Stimulated activated CD8-positive, alpha-beta memory T cell treated with anti-CD3 and anti-CD28 coated beads, Interleukin-4, amount 100 ng/mL, for 24 hours (primary cell): ENCODE measurements at places on chromosomes 12 and 14.

GRCh38 chr12:170371-171225 is 43.4 kb downstream of the SLC6A12 start:
- no peak for DNase-seq

- DNase-seq, result no peak
Observed at GRCh38 chr14:98293576-98293975, 978.4 kb downstream of the BCL11B start.

DNA sequence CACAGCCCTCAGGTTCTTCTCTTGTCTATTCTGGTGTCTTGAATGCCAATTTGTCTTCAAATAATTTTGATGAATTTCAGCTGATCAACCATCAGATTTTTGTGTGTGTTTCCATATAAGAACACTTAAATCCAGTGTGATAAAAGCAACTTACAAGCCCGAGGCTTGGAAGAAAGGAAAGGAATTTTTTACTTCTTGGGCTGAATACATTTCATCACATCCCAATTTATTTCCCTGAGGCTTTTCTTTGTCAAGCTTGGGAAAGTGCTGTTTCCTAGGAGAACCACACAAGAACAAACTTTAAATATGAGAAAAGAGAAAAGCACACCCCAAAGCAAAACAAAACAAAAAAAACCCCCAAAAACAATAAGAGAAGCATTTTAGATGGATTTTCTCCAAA is 26.6 kb downstream of the GPRC5D start:
- no peak for DNase-seq

DNA sequence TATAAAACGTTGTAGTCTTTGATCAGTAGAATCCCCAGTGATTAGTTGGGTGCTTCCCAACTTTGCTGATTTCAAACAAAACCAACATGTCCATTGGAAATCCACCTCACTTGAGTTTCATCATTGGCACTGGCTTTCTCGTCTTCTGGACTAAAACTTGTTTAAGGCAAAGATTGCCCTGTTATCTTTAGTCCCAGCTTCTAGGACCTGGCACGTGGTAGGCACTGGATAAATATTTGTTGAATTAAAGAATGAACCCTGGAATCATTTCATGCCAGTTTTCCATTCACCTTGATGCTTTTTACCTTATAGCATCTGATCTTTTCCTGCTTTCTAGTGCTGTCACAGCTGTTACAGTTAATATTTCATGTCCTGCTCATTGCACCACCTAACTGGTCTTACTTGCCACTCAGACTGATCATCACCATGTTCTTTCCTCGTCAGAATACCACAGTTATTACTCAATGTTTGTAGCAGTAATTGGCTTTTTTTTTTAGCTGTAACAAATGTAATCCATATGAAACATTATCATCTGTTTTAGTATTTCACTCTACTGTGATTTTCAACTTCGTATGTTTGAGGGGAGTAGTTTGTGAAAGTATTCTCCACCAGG is 7.3 kb upstream of the C12orf50 start:
- DNase-seq, result no peak

GRCh38 chr12:11564984-11565651 is 84.4 kb upstream of the ETV6 start:
- DNase-seq, result no peak

DNA sequence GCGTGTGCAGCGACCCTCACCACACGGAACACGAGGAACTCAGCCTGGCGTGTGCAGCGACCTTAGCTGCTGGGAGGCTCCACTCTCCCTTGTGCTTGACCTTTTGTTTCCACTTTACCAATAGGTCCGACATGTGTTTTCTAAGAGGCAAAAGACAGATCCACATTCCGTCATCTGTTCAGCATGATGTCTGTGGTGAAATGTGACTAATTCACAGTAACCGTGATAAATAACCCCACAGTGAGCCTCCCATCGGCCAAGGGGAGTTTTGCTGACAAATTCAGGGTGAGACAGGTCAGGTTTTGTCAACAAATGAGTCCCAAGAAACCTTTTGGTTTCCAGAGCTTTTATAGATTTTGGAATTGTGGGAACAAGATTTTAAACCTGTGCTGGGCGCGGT is 55.9 kb downstream of the MOK start:
- no peak for DNase-seq

DNA sequence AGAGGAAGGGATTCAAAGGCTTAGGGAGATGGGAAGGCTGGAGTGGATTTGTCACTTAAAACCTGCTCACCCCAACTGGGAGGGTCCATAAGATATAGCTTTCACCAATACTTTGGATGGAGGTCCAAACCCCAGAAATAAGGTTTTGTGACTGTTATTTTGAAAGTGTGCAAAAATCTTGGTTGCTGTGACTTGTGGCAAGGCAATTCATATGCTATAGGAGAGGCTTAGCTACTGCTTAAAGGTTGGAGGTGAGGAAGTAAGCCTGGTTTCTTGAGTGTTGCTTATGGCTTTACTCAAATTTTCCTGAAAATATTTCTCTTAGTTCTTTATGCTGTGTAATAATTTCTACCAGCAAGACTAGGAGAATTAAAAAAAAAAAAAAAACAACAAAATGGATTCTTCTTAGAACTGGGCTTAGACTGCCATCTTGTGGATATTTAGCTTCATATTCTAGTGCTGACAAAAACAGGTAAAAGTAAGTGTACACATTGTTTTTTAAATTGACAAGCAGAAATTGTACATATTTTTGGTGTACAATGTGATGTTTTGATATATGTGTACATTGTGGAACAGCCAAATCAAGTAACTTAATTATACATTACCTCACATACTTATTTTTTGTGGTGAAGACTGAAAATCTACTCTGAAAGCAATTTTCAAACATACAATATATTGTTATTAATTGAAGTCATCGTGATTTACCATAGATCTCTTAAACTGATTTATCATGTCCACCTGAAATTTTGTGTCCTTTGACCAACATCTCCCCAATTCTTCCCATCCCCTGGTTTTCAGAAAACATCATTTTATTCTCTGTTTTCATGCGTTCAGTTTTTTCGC is 23.0 kb downstream of the PDE6H start:
- DNase-seq, result no peak

DNA sequence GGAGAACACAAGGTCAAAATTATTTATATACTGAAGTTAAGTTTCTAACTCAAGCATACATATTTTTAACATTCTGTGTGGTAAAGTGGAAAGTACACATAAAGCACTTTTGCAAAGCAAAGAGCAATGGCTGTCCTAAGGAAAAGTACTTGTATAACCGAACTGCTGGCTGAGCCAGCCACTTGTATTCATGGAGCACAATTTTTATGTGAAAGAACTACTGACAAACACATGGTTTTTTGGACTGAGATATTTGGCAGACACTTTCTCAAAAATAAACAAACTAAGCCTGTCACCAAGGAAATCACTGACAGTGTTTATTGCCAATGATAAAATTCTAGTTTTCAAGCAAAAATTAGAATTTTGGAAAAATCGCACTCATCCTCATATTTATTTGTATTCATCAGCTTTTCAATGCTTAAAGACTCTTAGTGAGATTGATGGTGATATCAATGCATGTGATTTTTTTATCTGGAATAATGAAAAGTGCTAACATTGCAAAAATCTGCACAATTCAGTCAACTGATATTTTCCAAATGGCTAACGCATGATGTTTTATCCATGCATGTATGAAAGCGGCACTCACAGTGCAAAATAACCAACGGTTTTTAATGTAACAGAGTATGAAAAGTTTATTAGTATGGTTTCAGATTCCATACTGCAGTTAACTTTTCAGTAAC is 125.3 kb downstream of the IPO8 start:
- DNase-seq, result no peak
